CD4-positive, alpha-beta T cell treated with Interleukin-2 at 100 ng/mL for 4 hours (primary cell): ENCODE measurements at places on chromosomes 1 and 21.

DNA sequence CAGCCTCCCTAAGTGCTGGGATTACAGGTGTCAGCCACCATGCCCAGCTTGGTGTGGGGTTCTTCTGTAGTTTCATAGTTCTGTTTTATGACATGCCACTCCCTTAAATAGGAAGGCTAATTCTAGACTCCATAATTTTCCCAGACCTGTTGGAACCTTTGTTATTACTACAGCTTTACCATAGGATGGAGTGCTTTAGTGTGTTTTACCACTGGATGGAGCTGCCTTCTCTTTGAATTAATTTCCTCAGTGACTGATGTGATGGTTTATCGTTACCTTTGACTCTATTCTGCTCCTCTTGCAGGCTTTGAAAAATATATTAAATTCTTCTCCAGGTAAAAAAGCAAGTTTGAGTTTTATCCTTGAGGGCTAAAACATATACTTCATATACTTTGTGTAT, 84.6 kb upstream of the NEK7 start:
- DNase-seq = no peak

- DNase-seq = no peak
These were observed 156.5 kb downstream of the HIVEP3 start for GRCh38 chr1:41762251-41762650.

- DNase-seq = no peak
These were observed 3.3 kb downstream of the EPHA2 start for GRCh38 chr1:16152481-16153087.

DNA sequence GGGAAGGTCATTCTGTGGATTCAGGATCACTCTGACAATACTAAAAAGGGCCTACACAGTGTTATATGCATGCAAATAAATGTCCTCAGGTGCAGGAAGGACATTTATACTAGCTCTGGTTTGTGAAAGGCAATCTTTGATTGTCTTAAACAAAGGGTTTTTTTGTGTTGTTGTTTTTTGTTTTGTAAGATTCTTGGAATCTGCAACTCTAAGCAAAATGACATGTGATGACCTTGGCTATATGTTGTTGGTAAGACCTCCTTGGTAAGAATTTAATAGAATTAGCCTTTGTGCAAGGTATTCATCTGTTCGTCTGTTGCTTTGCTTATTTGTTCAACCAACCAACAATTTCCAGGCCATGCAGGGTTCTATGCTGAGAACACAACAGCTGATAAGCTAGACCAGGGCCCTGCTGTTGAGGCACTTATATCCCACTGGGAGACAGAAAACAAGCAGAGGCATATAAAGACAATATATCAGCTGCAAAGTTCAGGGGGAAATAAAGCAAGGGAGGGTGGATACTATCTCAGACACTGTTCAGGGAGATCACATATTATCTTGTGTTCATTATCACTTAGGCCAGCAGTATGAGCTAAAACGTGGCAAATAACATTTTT, 60.3 kb downstream of the FH start:
- DNase-seq = no peak

DNA sequence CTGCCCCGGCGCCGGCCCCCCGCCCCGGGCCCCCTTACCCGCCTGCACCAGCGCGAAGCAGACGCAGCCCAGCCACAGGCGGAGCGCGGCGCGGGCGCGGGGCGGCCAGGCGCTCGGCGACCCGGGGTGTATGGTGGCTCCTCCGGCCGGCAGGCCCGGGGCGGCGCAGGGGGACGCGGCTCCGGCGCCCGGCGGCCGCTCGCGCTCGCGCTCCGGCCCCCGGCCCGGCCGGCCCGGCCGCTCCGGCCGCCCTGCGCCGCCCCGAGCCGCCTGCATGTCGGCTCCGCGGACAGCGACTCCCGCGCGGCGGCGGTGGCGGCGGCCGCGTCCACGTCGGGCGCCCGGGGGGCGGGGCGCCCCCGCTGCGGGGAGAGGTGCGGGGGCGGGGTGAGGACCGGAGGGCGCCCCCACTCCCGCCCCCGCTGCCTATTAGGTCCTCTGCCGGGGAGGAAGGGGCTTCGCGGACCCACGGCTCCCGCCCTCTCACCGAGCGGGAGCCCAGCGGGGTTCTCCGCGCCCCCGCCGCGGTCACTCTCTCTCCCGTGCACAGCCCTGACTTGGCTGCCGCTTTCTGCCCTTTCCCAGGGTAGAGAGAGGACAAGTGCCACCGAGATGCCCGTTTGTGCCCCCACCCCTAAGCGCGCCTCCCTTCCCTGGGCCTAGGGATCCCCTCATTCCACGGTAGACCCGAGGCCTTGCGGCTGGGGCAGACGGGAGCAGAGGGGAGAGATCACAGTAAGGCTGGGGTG, at the start of gene FNDC5:
Gene FNDC5, minus strand, starts transcription at position 298 of the 749 bp plus-strand sequence.
- no peak for DNase-seq

- DNase-seq = peak; percentile 47
These were observed 3.1 kb downstream of the ATP1A1 start for GRCh38 chr1:116375887-116376728.

DNA sequence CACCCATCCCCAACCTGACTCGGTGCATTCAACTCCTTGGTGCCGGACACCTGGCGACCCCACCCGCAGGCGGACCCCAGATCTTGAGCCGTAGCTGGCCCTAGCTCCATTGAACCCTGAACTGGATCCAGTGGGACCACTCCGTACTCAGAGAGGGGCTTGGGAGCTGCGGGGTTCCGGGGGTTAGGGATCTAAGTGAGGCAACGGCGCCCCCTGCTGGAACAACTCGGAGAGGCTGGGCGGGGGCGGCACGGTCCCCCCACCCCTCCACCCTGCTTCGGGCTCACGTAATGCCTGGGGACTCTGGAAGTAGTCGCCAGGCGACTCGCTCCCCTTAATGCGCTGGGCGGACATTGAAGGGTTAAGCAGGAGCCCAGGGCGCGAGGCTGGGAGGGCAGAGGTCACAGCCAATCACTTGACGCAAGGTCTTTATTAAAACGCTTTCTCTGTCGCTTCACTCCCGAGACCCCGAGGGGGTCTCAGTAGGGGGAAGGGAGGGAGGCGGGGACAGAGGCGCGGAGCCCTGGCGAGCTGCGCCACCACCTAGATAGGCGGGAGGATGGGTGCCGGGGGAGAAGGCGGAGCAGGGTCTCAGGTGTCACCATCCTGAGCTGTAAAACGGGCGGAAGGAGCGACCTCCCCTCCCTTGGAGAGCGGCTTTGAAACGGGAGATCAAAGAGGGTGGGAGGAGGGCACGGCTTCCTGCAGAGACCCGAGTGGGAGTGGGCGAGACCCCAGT, 704 bp upstream of the CRABP2 start:
- peak; percentile 58 for DNase-seq

GRCh38 chr1:214952648-214953047, 129.9 kb upstream of the KCNK2 start:
- no peak for DNase-seq

GRCh38 chr1:201750934-201751333, 78.0 kb upstream of the IPO9 start:
- no peak for DNase-seq

DNA sequence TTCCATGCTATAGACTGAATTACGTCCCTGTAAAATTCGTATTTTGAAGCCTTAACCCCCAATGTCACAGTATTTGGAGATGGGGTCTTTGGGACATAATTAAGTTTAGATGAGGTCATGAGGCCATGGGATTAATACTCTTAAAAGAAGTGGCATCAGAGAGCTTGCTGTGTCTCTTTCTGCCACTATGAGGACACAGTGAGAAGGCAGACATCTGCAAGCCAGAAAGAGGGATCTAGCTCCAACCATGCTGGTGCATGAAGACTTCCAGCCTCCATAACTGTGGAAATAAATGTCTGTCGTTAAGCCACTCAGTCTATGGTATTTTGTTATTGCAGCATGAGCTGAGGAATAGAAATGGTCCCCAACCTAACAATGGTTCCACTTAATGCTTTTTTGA, 99.0 kb downstream of the LTN1 start:
- no peak for DNase-seq

GRCh38 chr1:175673371-175674150, 69.8 kb downstream of the TNR start:
- DNase-seq = no peak

DNA sequence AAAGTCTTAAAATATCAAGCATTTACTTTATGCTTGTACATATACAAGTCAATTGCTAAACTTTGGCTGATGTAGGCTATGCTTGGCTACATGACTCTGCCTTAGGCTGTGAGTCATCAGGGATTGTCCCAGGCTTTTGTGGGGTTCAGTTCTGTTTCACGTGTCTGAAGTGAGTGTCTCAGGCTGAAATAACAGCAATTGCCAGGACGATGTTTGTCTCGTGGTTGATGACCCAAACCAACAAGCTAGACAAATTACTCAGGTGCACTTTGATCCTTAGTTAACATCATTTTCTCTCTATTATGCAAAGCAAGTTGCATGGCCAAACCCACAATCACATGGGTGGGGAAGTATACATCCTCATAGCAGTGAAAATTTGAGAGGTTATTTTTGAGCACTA, 410.1 kb downstream of the BRINP3 start:
- DNase-seq = no peak

- peak; percentile 74 for DNase-seq
These were observed 91.0 kb upstream of the KCNA3 start for GRCh38 chr1:110765640-110766335.
